ENCODE measurements at places on chromosomes 13 and 19. TPM values are rescaled to one million over a fixed set of nuclear protein-coding genes. Genes with fewer than 3 reads are reported as not detected.

SHANK1 gene
- 6.7 TPM for total RNA-seq

LRG1 gene
- under 0.01 TPM for total RNA-seq

ERVK3-1 gene
- 35.2 TPM for total RNA-seq

TPTE2 gene
- total RNA-seq = not detected

CEACAM20 gene
- total RNA-seq = not detected

C19orf85 gene
- total RNA-seq = not detected

LAIR1 gene
- total RNA-seq = not detected

CGB3 gene
- total RNA-seq = not detected

TEAD2 gene
- total RNA-seq = 56.4 TPM

JOSD2 gene
- 61.9 TPM for total RNA-seq

CPT1C gene
- 15.8 TPM for total RNA-seq

CCDC169 gene
- total RNA-seq = 2.8 TPM

FBXO46 gene
- 12.8 TPM for total RNA-seq

CEACAM5 gene
- total RNA-seq = not detected
